ENCODE measurements at places on chromosomes 7 and 10.

DNA sequence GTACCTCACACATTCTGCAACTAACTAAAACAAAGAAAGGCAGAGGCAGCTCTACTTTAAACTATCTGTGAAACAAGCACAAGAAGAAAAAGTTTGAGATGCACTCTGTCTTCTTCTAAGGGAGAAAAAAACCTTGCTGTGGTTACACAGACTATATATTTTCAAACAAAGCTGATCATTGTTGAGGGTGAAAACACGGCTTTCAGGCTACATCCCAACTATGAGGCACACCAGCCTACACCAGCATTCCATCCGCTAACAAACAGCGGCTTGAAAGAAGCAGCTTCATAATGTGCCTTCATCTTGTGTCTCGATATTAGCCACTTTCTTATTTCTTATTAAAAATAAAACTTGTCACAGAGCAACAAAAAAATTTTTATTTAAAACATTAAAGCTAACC is 79.1 kb downstream of the USP6NL start:
- H3K4me1 ChIP-seq = peaks cover 11% of the 10 kb centered on the region
- H3K27ac ChIP-seq = no peak overlapping the region
- no peak overlapping the region for H3K4me3 ChIP-seq
- no peak for DNase-seq

DNA sequence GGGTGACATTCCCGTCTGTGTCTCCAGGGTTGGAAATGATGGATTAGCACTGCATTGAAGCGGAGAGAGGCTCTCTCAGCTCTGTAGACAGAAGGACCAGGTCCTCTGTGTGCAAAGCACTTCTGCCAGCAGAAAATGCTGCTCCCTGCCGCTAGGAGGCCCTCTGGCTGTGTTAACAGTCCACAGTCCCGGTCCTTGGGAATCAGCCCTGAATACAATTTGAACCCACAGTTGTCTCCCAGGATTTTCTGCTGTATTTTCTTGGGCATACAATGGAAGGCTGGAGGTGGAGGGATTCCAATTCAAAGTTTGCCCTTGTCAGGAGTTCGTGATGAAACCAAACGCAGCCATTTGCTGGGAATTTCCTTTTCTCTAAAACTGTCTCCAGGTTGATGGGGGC is 205.2 kb downstream of the GLRX3 start:
- no peaks in the 10 kb centered on the region for H3K27me3 ChIP-seq
- no peak overlapping the region for H3K4me3 ChIP-seq
- H3K36me3 ChIP-seq = peaks cover 7% of the 10 kb centered on the region

DNA sequence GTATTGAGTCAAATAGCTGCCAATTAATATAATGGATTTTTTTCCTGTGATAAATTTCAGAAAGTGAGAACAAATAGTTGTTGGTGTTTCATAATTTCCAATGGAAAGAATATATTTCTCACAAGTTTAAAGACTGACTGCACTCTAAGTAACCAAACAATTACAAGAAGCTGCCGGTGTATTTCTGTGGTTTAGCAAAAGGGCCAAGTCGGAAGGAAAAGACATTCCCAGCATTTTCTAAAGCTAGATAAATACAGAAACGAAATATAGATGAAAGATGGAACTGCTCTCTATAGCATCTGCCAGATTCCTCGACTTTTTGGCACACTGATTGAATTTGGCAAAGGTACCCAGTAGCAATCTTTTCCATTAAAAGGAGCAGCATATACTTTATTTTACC is 92.7 kb upstream of the MKX start:
- peaks cover 5% of the 10 kb centered on the region for H3K4me1 ChIP-seq
- no peak overlapping the region for H3K27ac ChIP-seq
- no peaks in the 10 kb centered on the region for H3K36me3 ChIP-seq
- H3K4me3 ChIP-seq = no peak overlapping the region
- DNase-seq = no peak

DNA sequence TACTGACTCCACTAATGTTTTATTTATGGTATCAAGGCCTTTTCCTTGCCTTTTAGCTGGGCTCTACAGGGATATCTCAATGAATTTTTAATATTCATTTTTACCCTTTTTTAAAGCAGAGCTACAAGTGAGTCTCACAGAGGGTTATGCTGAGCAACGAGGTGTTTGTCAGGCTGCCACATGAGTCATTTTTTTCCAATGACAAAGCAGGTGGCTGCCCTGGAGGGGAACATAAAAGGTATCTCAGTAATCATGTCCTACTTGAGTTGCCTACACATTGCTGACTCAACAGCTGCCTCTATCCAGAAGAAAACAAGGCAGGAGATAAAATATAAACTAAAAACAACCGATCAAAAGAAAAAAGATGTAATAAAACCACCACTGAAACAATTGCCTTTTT is 1004.9 kb upstream of the POT1 start:
- peak overlapping the region; percentile 79 for H3K27ac ChIP-seq
- no peaks in the 10 kb centered on the region for H3K36me3 ChIP-seq
- H3K4me3 ChIP-seq = no peak overlapping the region
- DNase-seq = peak; percentile 58
- no peaks in the 10 kb centered on the region for H3K27me3 ChIP-seq
- peaks cover 14% of the 10 kb centered on the region for H3K4me1 ChIP-seq

GRCh38 chr7:33667196-33667595 is 238.1 kb upstream of the BMPER start:
- DNase-seq = peak; percentile 29
- no peaks in the 10 kb centered on the region for H3K27me3 ChIP-seq
- H3K4me3 ChIP-seq = no peak overlapping the region
- H3K27ac ChIP-seq = no peak overlapping the region
- H3K36me3 ChIP-seq = no peaks in the 10 kb centered on the region

DNA sequence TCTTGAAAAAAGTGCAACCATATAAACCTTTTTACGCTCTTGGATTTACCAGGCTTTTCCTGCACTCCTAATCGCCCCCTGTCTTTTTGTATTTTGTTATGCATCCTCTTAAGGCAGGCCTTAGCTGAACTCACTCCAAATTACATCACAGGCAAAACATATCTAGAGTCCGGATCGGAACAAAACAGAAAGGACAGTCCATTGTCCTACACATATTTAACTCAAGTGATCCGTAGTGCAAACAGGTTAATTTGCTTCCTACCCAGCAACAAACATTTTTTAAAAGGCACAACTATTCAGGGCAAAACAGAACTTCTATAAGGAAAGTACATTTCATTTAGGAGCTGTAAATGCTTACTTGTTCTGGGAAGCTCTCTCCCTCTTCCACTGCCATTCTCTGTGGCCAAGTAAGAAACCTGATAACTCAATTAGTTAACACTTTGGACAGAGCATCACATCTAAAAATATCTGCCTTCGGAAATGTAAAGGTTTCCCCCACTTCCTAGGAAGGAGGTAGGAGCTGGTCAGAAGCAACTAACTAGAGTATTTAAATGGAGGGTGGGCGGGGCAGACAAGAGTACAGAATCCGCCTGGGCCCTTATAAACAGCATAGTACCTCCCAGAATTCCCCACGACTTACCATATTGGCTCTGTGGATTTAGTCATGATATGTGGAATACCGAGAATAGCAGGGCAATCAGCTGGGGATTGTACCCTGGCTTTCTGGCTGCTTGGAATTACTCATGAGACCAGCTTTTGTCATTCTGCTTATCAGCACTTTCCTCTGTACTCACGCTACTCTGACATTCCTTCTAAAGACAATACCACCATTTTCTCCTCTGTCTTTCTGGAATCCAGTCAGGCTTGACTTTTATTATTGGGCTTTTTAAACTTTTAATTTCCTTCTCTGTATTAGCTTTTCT is 89.5 kb downstream of the ANK3 start:
- H3K4me1 ChIP-seq = no peaks in the 10 kb centered on the region
- H3K27me3 ChIP-seq = no peaks in the 10 kb centered on the region
- no peak for DNase-seq

DNA sequence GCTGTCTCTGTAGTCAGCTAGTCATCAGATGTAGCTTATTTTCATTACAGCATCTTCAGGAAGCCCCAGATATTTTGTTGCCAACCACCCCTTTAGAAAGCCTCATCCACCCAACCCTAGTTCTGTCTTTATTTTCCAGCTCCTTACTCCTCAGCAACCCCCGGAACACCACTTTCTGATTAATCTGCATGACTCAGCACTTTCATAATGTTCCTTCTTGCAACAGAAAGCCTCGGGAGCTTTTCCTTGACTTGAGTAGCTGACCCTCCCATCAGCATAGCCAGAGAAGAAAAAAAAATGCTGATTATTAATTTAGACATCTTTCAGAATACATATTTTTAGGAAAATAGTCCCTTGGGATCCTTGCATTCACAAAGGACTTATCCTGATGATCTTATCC is 244.0 kb upstream of the CXCL12 start:
- H3K27ac ChIP-seq = peak overlapping the region; percentile 49
- H3K4me1 ChIP-seq = peaks cover 18% of the 10 kb centered on the region
- H3K27me3 ChIP-seq = no peaks in the 10 kb centered on the region
- DNase-seq = peak; percentile 84
- peak overlapping the region; percentile 50 for H3K4me3 ChIP-seq

DNA sequence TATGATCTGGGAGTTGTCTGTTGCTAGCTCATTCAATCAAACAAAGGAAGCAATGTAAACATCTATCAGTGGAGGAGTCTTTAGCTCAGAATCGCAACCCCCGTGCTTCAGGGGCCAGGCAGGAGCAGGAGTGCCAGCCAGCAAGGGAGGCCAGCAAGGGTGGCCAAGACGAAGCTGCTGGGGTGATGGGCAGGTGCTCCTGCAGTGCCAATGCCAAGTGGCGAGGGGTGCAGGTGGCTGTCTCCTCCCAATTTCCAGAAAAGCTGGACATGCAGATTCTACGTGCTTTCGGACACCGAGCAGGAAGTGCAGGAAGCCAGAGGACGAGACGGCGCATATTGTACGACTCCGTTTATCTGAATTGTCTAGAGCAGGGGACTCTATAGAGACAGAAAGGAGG is 48.1 kb upstream of the EBF3 start:
- H3K4me1 ChIP-seq = no peaks in the 10 kb centered on the region
- no peaks in the 10 kb centered on the region for H3K36me3 ChIP-seq
- H3K27me3 ChIP-seq = no peaks in the 10 kb centered on the region
- H3K27ac ChIP-seq = no peak overlapping the region
- no peak for DNase-seq
- H3K4me3 ChIP-seq = no peak overlapping the region

DNA sequence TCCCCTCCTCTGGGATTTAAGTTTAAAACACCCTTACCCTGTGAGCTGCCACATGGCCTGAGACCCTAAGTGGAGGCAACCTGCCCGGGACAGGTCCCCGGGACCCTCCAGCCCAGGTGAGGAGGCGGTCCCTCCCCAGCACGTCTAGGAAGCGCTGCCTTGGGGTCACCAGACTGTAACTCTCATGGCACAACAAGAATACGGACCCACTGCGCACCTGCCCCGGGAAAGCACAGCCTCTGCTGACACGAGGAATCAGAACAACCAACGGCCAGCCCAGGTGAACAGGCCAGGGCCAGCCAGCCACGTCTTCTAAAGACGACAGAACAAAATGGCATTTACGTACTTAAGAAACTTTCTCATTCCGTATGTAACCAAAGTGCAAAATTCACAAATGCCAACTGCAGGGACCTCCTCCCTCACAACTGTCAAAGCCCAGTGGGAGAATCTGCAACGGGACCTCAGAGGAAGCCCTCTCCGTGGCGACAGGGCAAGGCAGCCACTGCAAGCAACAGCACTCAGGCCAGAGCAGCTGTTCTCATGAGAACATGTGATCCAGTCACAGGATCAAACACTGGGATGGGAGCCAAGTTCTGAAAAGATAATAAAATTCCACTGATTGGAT is 208.4 kb downstream of the DIP2C start:
- H3K36me3 ChIP-seq = no peaks in the 10 kb centered on the region
- H3K4me3 ChIP-seq = no peak overlapping the region
- H3K27ac ChIP-seq = no peak overlapping the region
- peaks cover 15% of the 10 kb centered on the region for H3K27me3 ChIP-seq
- H3K4me1 ChIP-seq = no peaks in the 10 kb centered on the region
- no peak for DNase-seq

- no peaks in the 10 kb centered on the region for H3K36me3 ChIP-seq
- no peak overlapping the region for H3K27ac ChIP-seq
- H3K4me3 ChIP-seq = no peak overlapping the region
- no peaks in the 10 kb centered on the region for H3K27me3 ChIP-seq
These were observed 18.8 kb downstream of the TFAM start for GRCh38 chr10:58404001-58404400.

DNA sequence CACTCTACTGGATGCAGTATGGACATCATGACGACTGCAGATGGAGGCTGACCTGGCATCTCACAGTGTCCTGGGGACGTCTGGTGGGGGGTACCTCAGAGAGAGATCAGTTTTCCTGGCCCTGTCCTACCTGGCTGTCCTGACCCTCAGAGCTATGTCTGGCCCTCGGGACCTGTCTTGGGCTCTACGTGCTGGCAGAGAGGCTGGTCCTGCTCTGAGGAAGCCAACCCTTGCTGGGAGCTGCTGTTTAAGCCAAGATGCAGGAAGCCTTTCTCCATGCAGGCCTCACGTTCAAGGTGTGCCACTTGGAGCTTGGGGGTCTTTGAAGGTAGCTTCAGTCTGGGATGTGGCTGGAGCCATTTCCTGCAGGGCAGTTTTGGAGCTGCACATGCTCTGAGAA is 42.1 kb upstream of the CXCL12 start:
- H3K27me3 ChIP-seq = no peaks in the 10 kb centered on the region
- H3K36me3 ChIP-seq = no peaks in the 10 kb centered on the region
- no peak overlapping the region for H3K27ac ChIP-seq

DNA sequence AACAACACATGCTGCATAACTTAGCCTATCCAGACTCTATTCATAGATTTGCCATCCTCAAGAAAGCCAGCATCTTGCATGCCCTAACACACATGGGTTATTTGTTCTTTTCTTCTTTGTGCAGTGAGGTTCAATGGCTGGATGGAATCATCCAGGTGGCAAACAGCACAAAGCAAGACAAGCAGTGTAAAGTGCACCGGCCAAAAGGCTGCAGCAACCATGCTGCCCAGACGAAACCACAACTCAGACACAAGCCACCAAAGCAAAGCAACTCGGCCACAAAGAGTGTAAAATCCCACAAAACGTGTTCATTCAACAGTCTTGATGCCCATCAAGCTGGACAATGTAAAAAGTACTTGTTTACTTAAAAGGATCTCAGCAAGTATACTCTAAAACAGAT is 76.9 kb downstream of the PIP4K2A start:
- H3K36me3 ChIP-seq = peaks cover 7% of the 10 kb centered on the region
- peaks cover 6% of the 10 kb centered on the region for H3K4me1 ChIP-seq

DNA sequence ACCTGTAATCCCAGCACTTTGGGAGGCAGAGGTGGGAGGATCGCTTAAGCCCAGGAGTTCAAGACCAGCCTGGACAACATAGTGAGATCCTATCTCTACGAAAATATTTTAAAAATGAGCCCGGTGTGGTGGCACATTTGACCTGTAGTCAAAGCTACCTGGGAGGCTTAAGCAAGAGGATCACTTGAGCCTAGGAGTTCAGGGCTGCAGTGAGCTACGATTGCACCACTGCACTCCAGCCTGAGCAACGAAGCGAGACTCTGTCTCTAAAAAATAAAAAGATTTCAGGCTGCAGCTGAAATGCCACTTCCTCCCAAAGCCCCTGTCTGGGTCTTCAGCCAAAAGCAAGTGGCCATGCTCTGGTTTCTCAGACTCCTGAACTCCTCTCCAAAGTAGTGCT is 38.7 kb upstream of the CARD11 start:
- no peaks in the 10 kb centered on the region for H3K4me1 ChIP-seq
- peaks cover 12% of the 10 kb centered on the region for H3K27me3 ChIP-seq
- H3K4me3 ChIP-seq = no peak overlapping the region
- H3K36me3 ChIP-seq = no peaks in the 10 kb centered on the region
- no peak for DNase-seq
- no peak overlapping the region for H3K27ac ChIP-seq

- no peak for DNase-seq
- no peak overlapping the region for H3K4me3 ChIP-seq
- H3K4me1 ChIP-seq = peaks cover 6% of the 10 kb centered on the region
- peaks cover 6% of the 10 kb centered on the region for H3K36me3 ChIP-seq
These were observed 136.3 kb downstream of the C1GALT1 start for GRCh38 chr7:7318601-7319000.

GRCh38 chr10:119457966-119458766 is 84.4 kb downstream of the RGS10 start:
- H3K27ac ChIP-seq = no peak overlapping the region
- no peaks in the 10 kb centered on the region for H3K4me1 ChIP-seq
- peaks cover 12% of the 10 kb centered on the region for H3K27me3 ChIP-seq
- no peak overlapping the region for H3K4me3 ChIP-seq

Measured in MCF 10A (cell line).